ENCODE measurements at places on chromosomes 7 and 10.

GRCh38 chr7:167090-167855 is 25.1 kb upstream of the FAM20C start:
- DNase-seq = no peak

GRCh38 chr10:125199270-125199669 is 38.9 kb upstream of the CTBP2 start:
- no peak for DNase-seq

- no peak for DNase-seq
Observed at GRCh38 chr7:82286798-82287140, 156.8 kb downstream of the CACNA2D1 start.

- no peak for DNase-seq
Observed at GRCh38 chr10:114822444-114823076, 980 bp downstream of the FHIP2A start.

Data from stimulated activated CD8-positive, alpha-beta memory T cell treated with anti-CD3 and anti-CD28 coated beads, Interleukin-2, amount 100 ng/mL, for 1 hour (primary cell).